Uterus (tissue), 4 donors: ENCODE measurements at places on chromosomes 13 and 19. TPM values are rescaled to one million over a fixed set of nuclear protein-coding genes. Genes with fewer than 3 reads are reported as not detected.

Gene ADGRE2
- 0.88 TPM for total RNA-seq

Gene PNMA8A
- 11.8 TPM for total RNA-seq

DNA sequence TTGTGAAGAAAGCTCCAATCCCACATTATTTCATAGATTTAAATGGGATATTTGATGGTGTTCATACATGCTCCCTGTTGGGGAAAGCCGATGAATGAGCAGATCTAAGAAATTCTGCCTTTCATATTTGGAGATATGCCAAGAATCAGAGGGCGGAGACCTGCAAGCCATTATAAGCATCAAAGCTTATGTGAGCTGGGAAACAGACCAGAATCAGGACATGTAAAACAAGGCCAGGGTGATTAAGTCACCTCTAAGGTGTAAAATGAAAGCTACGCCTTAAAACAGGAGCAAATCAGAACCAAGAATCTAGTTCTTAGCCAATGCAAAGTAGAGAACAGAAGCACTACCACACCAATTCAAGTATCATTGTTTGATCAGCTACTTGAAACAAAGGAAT is 392.4 kb downstream of the DCT start:
- H3K36me3 ChIP-seq: no peaks in the 10 kb centered on the region
- DNase-seq: no peak
- H3K27ac ChIP-seq: no peak overlapping the region
- H3K4me3 ChIP-seq: no peak overlapping the region

- no peaks in the 10 kb centered on the region for H3K4me1 ChIP-seq
- DNase-seq: no peak
- no peak overlapping the region for H3K4me3 ChIP-seq
- no peaks in the 10 kb centered on the region for H3K27me3 ChIP-seq
- no peaks in the 10 kb centered on the region for H3K36me3 ChIP-seq
- no peak overlapping the region for H3K27ac ChIP-seq
Measured at GRCh38 chr13:74465271-74465670, 331.1 kb upstream of the KLF12 start.

DNA sequence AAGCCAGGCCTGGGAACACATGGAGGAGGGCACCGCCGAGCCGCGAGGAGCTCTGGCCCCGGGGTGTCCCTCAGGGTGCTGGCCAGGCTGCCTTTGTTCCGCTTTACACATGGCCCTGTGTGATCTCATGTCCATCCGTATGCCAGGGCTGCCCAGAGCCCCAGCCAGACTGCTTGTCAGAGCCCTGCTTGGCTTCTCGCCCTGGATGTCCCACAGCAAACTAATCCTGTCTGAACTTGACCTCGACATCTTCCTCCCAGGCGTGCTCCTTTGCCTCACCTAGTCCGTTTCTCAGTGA is 14.3 kb downstream of the BCKDHA start:
- no peaks in the 10 kb centered on the region for H3K4me1 ChIP-seq
- no peak overlapping the region for H3K4me3 ChIP-seq
- H3K36me3 ChIP-seq: no peaks in the 10 kb centered on the region
- H3K27me3 ChIP-seq: no peaks in the 10 kb centered on the region

Gene CCDC124
- total RNA-seq: 23.6 TPM
